Activated CD4-positive, alpha-beta T cell treated with anti-CD3 and anti-CD28 coated beads, Interleukin-2, amount 10 ng/mL, durations not matched to agents 24 days and 14 days (primary cell): ENCODE measurements at places on chromosomes 5 and 9. TPM values are rescaled to one million over a fixed set of nuclear protein-coding genes. Genes with fewer than 3 reads are reported as not detected.

CDX1 gene
- not detected in 2 replicates for total RNA-seq

GRCh38 chr9:70933321-70933720 is 188.1 kb downstream of the TRPM3 start:
- no peak for DNase-seq
- H3K27ac ChIP-seq: no peak overlapping the region
- H3K4me3 ChIP-seq: no peak overlapping the region
- H3K4me1 ChIP-seq: no peaks in the 10 kb centered on the region
- H3K36me3 ChIP-seq: no peaks in the 10 kb centered on the region
- H3K27me3 ChIP-seq: no peaks in the 10 kb centered on the region

DNA sequence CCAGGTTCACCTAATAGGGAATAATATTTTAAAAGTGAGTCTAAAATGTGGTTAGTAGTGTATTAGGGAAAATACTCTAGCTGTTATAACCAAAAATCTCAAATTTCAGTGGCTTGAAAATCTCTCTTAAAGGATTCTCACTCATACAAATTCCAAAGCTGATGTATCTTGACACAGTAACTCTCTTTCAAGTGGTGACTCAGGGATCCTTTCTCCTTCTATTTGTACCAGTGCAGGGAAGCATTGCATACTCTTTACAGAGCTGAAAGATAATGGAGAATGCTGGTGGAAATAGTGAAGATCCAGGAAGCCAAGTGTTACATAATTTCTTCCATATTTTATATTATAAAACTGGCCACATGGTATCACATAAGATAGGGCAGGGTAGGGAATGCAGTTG is 560.2 kb upstream of the CDH9 start:
- H3K4me1 ChIP-seq: no peaks in the 10 kb centered on the region
- no peak overlapping the region for H3K27ac ChIP-seq
- H3K36me3 ChIP-seq: no peaks in the 10 kb centered on the region
- H3K27me3 ChIP-seq: no peaks in the 10 kb centered on the region
- no peak for DNase-seq

PCDHB9 gene
- total RNA-seq: not detected in 2 replicates

GRCh38 chr9:101705135-101705661 is 33.2 kb downstream of the GRIN3A start:
- H3K27ac ChIP-seq: no peak overlapping the region
- H3K4me1 ChIP-seq: peaks cover 3% of the 10 kb centered on the region
- H3K27me3 ChIP-seq: peaks cover 16% of the 10 kb centered on the region
- H3K4me3 ChIP-seq: peak overlapping the region; percentile 65
- peak; percentile 66 for DNase-seq

DNA sequence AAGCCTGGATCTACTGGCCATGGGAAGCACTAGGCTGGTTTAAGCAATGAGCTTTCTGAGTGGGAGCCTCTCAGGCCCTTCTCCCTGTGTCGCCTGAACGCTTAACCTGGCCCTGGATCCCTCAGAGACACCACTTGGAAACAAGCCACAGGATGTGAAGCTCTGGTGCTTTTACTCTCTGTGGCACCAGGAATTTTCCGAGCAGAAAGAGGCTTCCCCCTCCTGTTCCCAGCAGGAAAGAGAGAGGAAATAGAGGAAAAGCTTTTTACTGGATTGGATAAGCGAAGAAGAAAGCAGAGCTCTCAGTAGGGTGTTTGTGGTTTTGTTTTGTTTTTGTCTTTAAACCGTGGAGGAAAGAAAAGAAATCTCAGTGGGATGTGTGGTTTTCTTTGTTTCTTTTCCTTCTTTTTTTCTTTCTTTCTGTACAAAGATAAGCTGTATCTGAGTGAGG is 34.5 kb downstream of the COL15A1 start:
- H3K36me3 ChIP-seq: no peaks in the 10 kb centered on the region
- peaks cover 10% of the 10 kb centered on the region for H3K4me1 ChIP-seq
- peaks cover 31% of the 10 kb centered on the region for H3K27me3 ChIP-seq
- no peak for DNase-seq

DNA sequence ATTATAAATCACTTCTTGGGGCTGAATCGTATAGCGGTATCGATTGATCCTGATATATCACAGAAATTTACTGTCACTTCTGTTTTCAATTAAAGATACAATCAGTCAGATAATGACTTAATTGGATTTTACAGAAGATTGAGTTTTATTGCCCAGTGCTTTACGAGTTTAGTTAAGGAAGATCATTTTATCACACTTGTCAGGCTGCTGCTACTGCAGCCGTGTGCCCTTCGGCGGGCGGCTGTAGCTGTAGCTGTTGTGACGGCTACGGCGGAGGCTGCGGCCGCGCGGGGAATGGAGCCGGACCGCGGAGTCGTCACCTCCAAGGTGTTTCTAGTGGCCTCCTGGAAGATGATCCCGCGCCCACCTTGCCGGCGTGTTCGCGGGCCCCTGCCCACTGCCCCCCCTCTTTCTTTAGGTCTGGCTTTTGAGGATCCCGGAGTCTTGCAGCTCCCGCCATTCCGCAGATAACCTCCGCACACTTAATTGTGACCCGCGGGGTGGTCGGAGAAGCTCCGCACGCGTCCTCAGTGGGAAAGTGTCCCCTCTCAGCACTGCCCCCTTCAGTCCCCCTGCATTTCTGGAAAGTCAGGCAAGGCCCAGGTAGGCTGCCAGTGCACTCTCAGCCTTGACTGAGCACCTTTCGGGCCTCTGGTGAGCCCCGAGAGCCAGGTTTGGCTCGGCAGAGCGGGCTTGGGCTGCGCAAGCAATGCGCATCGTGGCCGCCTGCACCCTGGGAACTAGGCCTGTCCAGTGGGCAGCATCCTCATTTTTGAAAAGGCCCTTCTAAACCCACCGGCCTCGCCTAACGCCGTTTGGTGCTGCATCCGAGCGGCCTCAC is 6.9 kb upstream of the DMRT3 start:
- no peak for DNase-seq
- no peak overlapping the region for H3K4me3 ChIP-seq
- H3K27ac ChIP-seq: peak overlapping the region; percentile 20
- peaks cover 81% of the 10 kb centered on the region for H3K27me3 ChIP-seq
- peaks cover 7% of the 10 kb centered on the region for H3K4me1 ChIP-seq

POMT1 gene
- 32.8 and 34.6 TPM in 2 replicates for total RNA-seq

SLC36A1 gene
- 7.2 and 7.8 TPM in 2 replicates for total RNA-seq

OBP2B gene
- total RNA-seq: not detected in 2 replicates

DNA sequence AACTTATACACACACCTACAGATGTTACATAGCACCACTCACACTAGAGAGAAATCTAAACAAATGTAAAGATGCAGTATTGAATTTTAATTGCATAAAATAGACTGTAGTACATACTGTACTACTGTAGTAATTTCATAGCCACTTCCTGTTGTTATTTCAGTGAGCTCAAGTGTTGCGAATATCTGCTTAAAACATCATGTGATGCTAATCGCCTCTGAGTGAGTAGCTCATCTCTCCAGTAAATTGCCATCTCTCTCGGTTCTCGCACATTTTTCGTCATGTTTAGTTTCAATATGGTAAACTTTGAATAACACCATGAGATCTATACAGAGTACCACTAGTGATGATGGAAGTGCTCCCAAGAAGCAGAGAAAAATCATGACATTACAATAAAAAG is 22.0 kb upstream of the ARHGEF28 start:
- no peak overlapping the region for H3K27ac ChIP-seq
- peaks cover 25% of the 10 kb centered on the region for H3K27me3 ChIP-seq
- H3K4me3 ChIP-seq: no peak overlapping the region
- DNase-seq: no peak
- no peaks in the 10 kb centered on the region for H3K36me3 ChIP-seq
- H3K4me1 ChIP-seq: no peaks in the 10 kb centered on the region

- H3K4me3 ChIP-seq: no peak overlapping the region
- H3K27me3 ChIP-seq: peaks cover 25% of the 10 kb centered on the region
- no peak for DNase-seq
- no peaks in the 10 kb centered on the region for H3K36me3 ChIP-seq
- H3K4me1 ChIP-seq: no peaks in the 10 kb centered on the region
- no peak overlapping the region for H3K27ac ChIP-seq
Measured at GRCh38 chr9:113675475-113675941, 200.6 kb upstream of the ZNF618 start.

DNA sequence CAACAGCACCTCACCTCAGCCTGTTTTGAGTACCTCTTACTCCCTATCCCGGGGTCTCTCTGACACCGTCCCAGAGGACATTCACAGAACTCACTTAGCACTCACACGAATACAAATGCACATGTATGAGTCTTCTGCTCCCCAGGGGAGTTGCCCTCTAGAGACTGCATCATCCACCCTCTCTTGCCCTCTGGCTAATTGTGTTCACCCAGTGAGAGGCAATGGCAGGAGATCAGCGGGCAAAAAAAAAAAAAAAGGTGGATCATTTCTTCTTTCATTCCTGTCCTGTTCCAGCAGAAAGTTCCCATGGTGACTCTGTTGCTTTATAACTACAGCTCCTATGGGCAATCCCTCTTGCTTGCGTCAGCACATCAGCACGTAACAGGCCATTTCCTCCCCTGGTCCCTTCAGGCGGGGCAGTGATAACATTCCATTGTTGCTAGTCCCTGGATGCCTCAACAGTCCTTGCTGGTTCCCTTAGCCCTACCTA is 23.5 kb upstream of the SNX2 start:
- no peaks in the 10 kb centered on the region for H3K36me3 ChIP-seq
- no peak overlapping the region for H3K4me3 ChIP-seq
- peaks cover 7% of the 10 kb centered on the region for H3K27me3 ChIP-seq
- no peak overlapping the region for H3K27ac ChIP-seq
- peaks cover 6% of the 10 kb centered on the region for H3K4me1 ChIP-seq

DNA sequence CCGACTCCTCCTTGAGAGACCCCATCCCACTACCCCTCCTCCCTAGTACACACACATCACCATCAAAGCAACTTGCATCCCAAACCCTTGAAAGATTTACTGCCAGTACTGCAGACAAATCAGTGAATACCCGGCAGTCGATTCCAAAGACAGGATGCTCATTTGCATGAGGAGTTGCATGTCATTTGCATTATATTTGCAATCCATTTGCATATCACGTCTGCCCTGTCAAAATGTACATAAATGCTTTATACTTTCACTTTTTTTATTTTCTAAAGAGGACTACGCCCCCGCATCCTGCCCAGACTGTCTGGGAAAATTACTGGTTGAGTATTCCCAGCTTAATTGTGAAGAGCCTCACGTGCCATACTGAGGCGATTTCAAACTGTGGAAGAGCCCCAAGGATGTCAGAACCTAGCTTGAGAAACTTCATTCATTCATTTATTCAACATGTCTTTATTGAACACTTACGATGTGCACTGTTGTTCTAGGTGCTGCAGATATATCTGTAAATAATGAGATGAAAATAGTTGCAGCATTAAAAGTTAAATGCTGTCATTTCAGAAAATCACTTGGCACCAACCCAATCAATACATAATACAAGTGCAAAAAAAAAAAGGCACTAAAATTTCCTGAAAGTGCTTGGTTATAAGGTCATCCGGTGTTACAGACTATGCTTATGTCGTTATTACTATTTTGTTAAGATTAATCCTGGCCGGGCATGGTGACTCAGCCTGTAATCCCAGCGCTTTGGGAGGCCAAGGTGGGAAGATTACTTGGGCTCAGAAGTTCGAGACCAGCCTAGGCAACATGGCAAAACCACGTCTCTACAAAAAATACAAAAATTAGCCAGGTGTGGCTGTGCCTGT is 17.2 kb upstream of the SIL1 start:
- no peaks in the 10 kb centered on the region for H3K36me3 ChIP-seq
- H3K4me3 ChIP-seq: no peak overlapping the region
- no peak for DNase-seq
- peaks cover 8% of the 10 kb centered on the region for H3K27me3 ChIP-seq
- H3K4me1 ChIP-seq: peaks cover 2% of the 10 kb centered on the region

ORM2 gene
- not detected in 2 replicates for total RNA-seq

DNA sequence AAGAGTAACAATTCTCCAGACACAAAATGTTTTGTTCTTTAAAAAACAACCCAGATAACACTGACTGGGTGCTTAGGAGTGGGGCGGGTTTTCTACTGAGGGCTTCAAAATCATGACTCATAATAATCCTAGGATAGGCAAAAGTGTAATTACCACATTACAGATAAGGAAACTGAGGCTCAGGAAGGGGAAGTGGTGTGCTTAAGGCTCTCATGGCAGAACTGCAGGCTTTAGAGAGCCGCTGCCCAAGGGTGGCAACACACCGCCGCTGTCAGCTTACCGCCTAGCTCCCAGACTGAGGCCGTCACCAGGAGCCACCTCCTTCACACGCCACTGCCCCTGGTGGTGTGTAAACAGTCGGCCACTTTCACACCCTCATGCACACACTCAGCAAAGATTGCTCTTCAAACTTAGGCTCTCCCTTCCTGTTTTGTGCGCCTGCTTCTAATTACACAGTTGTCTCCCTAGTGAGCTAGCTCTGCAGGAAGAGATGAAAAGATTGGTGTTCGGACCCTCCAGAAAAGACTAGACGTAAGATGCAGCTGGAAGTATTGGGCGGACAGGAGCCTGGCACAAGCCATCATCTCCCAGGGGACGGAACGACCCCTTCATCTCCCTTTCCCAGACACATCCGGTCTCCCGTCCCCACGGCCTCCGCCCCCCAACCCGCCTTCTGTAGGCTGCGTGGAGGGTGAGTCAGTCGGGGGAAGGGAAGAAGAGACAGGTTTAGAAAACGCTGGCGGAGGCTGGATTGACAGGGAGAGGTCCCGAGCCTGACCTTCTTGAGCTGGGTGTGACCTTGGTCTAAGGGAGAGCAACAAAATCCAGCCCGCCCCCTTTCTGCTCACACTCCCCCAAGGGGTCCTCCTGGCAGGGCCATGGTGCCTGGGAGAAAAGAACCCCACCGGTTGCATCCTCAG is 162.7 kb downstream of the SYK start:
- H3K4me1 ChIP-seq: peaks cover 25% of the 10 kb centered on the region
- peaks cover 2% of the 10 kb centered on the region for H3K27me3 ChIP-seq
- no peak for DNase-seq

GRCh38 chr9:130579738-130580463 is 524 bp downstream of the FUBP3 start:
- DNase-seq: no peak
- H3K27me3 ChIP-seq: peaks cover 3% of the 10 kb centered on the region
- H3K4me1 ChIP-seq: peaks cover 26% of the 10 kb centered on the region

DNA sequence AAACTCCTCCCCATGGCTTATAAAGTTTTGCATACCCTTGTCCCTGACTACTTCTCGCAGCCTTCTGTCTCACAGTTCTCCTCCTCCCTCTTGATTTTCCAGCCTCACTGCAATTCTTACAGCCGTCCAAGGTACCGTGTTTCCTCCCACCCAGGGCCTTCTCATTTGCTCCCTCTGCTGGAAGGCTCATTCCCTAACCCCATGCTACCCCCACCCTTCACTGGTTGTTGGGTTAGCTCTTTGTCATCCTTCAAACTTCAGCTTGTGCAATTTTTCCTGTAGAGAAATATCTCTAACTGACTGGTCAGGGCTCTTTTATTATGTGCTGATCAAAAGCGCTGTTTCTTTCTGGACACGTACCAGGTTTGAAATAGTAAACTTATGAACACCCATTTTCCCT is 329.2 kb downstream of the EBF1 start:
- H3K27ac ChIP-seq: no peak overlapping the region
- no peaks in the 10 kb centered on the region for H3K4me1 ChIP-seq
- DNase-seq: no peak
- H3K36me3 ChIP-seq: no peaks in the 10 kb centered on the region
- H3K4me3 ChIP-seq: no peak overlapping the region
- peaks cover 1% of the 10 kb centered on the region for H3K27me3 ChIP-seq

LMBRD2 gene
- 9.8 TPM in 2 replicates for total RNA-seq
